Stimulated activated CD4-positive, alpha-beta T cell treated with anti-CD3 and anti-CD28 coated beads, Interleukin-2, amount 100 ng/mL, for 24 hours (primary cell): ENCODE measurements at places on chromosomes 5 and 9.

GRCh38 chr9:99486684-99487083 lies 264.6 kb downstream of the SEC61B start:
- DNase-seq: no peak

DNA sequence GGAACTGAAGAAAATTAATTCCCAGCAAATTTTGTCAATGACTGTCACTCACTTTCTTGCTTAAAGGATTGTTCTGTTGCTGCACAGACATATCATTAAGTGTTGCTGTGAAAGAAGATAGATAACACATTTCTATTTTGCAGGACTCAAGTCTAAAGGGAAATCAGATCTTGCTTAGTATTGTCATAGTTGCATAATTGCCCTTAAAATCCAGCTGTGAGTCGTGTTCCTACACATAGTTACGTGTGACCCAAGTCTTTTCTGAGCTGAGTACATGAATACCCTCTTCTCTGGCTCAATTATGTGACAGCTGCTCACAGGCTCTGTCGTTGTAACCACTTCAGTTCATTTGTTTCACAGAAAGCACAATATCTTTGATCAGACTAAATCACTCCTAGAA lies 390.8 kb downstream of the DTWD2 start:
- DNase-seq: no peak

GRCh38 chr9:98199388-98200033 lies 7.1 kb upstream of the CORO2A start:
- DNase-seq: no peak

GRCh38 chr9:77827104-77827784 lies 179.1 kb upstream of the GNA14 start:
- DNase-seq: no peak

DNA sequence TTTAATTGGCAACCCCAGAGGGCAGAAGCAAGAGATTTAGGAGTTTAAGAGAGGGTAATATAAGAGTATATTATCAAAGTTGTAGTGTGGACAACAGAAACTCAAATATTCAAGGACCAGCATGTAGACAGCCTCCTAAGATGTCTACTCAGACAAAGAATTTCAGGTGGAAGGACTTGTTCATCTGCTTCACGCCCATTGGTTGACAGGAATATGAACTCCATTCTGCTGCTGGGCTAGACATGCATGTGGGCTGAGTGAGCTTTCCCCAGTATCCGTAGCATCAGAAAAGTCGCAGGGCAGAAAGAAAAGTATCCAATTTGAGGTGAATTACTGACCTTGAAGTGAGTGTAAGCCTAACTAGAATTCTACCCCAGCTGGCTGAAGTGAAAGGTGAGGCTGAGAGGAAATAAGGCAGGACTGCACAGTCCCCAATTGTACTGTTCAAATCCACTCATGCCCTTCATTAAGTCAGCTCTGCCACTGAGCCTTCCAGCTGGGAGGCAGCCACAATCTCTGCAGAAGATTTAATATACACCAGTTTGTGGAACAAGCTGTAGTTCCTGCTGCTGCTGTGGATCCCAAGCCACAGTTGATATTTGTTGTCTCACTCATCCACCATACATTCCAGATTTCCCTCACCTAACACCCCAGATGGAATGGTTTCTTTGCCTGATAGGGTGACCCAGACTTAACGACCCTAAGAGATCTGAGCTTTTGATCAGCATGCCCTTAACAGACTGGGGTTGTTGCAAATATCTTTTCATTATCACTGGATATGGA lies 41.2 kb downstream of the PDCD1LG2 start:
- no peak for DNase-seq

DNA sequence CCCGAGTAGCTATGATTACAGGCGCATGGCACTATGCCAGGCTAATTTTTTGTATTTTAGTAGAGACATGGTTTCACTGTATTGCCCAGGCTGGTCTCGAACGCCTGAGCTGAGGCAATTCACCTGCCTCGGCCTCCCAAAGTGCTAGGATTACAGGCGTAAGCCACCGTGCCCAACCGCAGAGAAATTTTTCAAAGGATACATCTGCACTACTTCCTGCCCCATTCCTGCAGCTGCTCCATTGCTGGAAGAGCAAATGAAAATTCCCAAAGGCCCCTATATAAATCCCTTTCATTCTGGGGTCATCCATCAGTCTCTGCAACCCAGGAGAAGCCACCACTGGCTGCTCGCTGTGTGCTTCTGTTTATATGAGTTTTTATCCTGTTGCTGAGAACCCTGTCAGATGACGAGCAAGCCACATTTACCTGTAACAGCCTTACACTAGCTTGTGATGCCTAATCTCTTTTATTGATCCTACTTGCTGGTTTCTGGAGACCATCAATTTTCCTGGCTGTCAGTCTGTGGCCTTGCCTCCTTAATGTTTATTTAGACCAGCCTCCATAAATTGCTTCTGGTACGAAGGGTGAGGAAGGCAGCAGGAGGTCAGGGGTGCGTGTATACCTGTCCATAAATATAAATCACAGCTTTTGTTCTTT lies 925.3 kb downstream of the TLE4 start:
- DNase-seq: no peak

GRCh38 chr5:105619725-105620124 lies 2051.0 kb downstream of the EFNA5 start:
- DNase-seq: no peak

DNA sequence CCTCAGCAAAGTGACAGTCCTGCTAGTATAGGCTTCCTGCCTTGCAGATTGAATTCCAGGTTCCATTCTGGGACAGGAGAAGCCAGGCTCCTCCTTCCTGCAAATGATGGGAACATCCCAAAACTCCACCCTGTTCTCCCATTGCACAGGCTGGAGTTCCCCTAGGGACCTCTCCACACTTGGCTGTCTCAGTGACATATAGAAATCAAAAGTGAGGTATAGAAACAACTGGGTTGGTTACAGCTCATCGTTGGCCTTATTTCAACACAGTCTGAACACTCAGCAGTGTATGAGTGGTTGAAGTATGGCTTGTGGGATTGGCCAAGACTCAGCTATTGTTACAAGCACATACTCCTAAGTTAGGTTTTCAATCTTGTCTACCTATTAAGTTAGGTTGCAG lies 157.8 kb upstream of the FTMT start:
- DNase-seq: no peak

- no peak for DNase-seq
Observed at GRCh38 chr9:84828046-84828445, 158.5 kb downstream of the NTRK2 start.

GRCh38 chr9:132761602-132762001 lies 91.3 kb downstream of the GTF3C4 start:
- no peak for DNase-seq

GRCh38 chr5:107470295-107470582 lies 200.5 kb downstream of the EFNA5 start:
- DNase-seq: no peak

- DNase-seq: no peak
Observed at GRCh38 chr9:6184749-6185645, 30.6 kb upstream of the IL33 start.

- no peak for DNase-seq
Observed at GRCh38 chr5:2415678-2416077, 335.8 kb downstream of the IRX2 start.

DNA sequence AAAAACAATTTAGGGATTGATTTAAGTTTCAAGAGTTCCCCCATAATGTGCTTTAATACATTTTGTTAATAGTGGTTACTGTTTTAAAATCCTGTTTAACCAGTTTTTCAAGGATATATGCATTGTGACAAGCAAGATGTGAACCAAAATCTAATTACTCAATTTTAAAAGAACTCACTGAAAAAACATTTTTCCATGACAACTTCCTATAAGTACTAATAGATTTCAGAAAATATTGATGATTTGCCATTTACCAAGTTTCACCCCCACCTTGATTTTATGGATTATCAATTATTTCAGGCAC lies 4.9 kb upstream of the DNAJC21 start:
- no peak for DNase-seq

- no peak for DNase-seq
Observed at GRCh38 chr5:94751460-94751859, 133.0 kb downstream of the SLF1 start.

- DNase-seq: no peak
Observed at GRCh38 chr5:88890070-88890781, 7.2 kb upstream of the MEF2C start.

- DNase-seq: no peak
Observed at GRCh38 chr5:154524859-154525258, 46.8 kb upstream of the HAND1 start.

- no peak for DNase-seq
Observed at GRCh38 chr5:31196309-31196708, 2.8 kb downstream of the CDH6 start.

DNA sequence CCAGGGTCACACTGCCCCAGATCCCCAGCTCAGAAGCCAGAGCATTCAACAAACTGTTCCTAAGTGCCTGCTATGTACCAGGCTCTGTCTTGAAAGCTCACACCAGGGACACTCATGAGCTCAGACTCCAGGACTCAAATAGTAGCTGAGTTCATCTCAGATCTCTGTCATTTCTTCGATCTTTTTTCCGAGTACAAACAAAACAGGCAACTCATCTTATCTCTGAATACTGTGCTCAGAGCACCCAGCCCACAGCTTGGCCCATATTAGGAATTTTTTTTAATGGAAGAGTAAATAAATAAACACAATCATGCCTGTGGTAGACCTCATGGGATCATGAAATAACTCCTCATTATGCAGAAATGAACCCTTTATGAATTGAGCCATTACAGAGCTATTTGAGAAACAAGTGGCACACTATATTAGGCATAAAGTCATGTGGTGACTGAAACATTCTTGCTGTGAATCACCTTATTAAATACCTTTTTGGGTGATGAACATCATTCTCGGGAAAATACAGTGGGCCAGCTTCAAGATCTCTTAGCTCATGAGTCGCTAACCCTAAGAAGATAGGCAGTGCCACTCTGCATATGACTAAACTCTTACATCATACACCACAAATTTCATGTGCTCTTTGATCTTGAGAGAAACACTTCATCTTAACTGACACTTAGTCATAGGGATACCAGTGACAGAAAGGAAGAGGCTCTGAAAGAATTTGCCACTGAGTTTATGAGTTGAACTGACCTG lies 9.9 kb downstream of the SH3RF2 start:
- no peak for DNase-seq

DNA sequence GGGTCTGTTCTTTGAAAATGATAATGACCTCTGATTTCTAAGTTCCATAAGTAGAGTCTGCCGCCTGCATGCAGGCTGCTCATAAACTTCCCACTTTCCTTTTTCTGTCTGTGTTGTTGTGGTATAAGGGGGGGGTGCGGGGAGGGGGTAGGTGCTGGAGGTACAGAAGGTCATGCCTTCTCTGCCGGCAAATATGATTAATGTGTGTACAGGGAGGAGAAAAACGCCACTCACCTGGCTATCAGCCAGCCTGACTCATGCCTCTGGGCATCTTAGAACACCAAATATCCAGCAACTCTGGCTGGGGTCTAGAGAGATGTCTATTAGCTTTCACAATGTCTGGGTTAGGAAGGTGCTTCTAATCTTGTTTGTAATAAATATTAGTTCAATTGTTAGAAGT lies 128.3 kb downstream of the EFNA5 start:
- DNase-seq: no peak

DNA sequence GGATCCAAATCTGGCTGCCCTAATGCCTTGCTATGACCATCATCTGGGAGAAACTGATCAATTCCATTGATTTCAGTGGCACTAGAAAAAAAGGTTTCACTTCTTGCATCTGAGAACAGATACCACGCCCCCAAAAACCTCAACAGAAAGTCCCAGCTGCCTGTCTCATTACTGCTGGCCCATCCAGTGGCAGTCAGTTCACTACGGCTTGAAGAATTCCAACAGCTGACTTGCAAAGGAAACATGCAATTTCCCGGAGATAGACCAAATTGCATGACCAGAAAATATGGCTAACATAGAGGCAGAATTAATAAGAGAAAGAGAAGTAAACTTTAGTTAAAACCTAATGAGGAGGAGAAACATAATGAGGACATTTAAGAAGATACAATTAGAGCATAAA lies 48.6 kb downstream of the UGCG start:
- DNase-seq: peak; percentile 32

DNA sequence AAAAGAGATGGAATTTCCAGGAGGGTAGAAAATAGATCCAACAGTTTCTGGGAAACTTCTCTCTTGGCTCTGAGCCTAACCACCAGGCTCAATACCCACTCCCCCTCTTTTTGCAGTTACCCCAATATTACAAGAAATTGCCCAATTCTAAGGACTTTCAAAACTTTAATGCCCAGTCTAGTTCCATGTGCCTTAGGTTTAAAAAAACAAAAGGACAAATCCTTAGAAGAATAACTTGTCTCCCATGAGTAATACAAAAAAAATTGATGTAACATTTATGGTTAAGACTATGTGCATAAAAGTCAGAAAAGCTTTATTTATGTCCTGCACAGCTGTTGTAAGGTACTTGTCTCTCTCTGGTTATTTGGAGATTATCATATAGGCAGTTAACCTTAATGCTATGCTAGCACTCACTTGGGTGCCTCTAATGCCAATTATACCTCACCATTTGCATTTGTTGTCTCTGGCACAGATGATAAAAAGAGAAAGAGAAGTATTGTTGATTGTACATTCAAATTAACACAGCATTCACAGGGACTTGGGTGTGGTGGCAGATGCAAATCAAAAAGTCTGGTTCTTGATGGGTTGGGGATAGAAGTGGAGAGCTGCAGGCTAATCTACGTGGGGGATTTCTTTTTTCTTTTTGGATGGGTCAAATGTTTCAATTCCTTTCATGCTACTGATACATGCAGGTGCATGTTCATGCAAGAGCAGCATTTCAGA lies 159.4 kb downstream of the PIK3R1 start:
- no peak for DNase-seq

- DNase-seq: no peak
Observed at GRCh38 chr5:6873359-6873758, 160.1 kb downstream of the TENT4A start.

DNA sequence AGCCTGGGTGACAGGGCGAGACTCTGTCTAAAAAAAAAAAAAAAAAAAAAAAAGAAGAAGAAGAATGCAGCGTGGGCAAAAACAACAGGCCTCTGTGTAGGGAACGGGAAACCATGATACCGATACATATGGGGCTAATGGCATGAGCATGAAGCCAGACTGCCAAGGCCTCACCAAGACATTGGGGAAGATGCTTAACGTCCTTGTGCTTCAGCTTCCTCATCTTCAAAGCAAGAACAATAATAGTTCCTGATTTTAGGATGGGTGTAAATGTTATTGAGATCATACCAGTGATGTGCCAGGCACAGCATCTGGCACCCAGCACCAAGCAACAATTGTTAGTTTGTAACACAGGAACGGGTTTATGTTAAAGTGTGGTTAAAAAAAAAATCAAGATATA lies 51.4 kb downstream of the NEURL1B start:
- DNase-seq: no peak

GRCh38 chr9:34517185-34517584 lies 5.6 kb downstream of the ENHO start:
- DNase-seq: no peak

GRCh38 chr9:96232539-96233241 lies 69.3 kb downstream of the HSD17B3 start:
- peak; percentile 45 for DNase-seq

GRCh38 chr9:118088090-118088489 lies 383.9 kb downstream of the TLR4 start:
- no peak for DNase-seq

DNA sequence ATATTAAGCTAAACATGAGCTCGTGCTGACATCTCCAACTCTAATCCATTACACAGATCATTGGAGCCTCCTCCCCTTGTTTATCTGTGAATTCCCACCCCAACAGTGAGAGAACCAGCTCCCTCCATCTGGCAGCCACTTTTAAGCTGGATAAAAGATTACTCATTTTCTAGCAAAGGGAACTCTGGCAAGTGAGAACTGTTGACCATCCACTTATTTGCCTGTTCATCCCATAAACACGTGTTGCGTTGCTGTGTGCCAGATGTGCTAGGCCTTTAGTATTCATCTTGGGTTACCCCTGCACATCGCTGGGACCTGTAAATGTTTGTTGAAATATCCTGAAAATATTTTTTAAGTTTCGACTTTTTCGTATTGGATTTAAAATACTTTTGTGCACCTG lies 2.4 kb upstream of the TOR1A start:
- no peak for DNase-seq
